Esophagus squamous epithelium (tissue), 5 donors: ENCODE measurements at places on chromosomes 6 and 20.

GRCh38 chr6:168367285-168367751, 47.7 kb upstream of the DACT2 start:
- no peak for DNase-seq

- no peak for DNase-seq
Observed at GRCh38 chr6:109449064-109449794, 6.3 kb downstream of the MICAL1 start.

DNA sequence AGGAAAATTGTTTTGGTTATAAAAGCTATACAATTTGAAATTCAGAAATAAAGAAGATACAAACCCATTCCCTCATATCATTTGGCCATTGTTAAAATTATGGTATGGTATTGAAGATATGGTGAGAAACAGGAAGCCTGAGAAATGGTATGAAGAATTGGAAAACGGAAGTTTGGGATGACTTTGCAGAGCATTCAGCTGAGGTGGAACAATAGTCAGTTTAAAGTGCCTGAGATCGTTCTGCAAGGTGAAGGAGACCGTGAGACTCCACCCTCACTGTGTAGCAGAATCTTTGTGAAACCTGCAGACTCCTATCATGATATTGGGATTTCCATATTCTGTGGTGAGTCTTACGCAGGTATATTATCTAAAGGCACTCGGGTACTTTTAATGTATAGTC, 97.3 kb downstream of the ADGRB3 start:
- DNase-seq, result no peak

GRCh38 chr6:3318226-3318625, 59.5 kb downstream of the PSMG4 start:
- DNase-seq, result no peak

- no peak for DNase-seq
Observed at GRCh38 chr6:42383421-42384205, 68.1 kb downstream of the TRERF1 start.

DNA sequence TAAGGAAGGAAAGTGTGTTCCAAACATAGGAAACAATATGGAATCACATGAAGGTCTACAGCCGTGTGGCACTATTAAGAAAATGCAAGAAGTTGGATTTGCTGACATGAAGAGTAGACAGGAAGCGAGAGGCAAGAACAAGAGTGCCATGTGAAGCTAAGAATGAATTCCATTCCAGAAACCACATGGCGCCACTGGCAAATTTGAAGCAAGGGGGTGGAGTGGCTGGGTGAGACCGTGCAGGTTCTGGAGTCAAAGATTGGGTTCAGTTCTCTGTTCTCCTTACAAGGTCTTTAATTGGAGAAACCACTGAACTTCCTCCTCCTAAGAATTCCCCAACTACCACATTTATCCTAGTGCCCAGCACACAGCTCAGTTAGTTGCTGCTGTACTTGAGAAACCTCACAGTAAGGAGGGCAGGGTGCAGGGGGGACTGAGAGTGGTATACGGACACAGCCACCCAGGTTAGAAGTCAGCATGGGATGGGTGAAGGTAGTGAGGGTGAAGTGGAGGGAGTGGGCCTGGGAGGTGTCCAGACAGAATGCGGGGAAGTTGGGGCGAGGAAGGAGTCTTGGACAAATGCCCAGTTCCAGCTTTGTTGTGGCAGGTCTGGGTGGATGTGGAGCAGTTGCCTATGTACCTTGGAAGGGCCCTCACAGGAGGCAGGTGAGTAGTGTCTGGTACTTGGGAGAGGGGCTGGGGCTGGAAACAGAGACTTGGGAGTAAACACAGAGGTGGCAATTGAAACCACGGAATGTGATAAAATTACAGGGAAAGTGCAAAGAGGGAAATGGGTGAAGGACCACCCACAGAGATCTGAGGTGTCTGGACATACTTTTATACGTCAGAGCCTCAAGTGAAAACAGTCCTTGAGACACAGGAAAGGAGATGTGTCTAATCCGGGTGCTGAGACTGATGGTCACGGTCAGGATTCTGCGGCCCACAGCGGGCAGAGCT, 14.3 kb downstream of the LYRM4 start:
- no peak for DNase-seq

- DNase-seq, result no peak
Observed at GRCh38 chr6:28082939-28083338, 2.6 kb downstream of the ZNF165 start.

DNA sequence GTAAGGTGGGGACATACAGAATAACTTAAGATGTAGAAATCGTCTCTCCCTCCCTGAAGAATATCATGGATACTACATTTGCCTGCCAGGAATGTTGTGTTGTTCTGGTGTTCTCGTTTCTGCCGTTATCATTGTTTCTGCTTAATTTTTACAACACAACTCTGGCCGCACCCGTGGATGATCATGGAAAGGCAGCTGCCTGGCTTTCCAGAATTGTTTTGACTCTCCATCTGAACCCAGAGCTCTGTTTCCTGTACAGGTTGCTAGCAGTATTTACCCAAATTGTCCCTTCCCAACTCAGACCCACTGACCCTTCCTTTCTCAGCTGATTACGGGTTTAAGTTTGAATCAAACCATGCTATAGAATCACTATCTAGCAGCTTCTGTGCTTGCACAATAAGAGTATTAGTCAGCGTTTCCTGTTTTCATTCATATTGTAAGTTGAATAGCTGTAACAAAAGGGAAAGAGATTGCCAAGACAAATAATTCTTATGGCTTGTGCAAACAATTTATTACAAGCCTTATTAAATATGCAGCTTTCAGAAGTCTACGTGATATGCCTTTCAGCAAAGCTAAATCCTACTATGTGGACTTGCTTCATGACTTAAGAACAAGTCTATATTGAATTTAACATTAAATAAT, 139.0 kb downstream of the MTHFD1L start:
- no peak for DNase-seq

GRCh38 chr20:62501801-62502495, 26.2 kb upstream of the GATA5 start:
- DNase-seq, result no peak

DNA sequence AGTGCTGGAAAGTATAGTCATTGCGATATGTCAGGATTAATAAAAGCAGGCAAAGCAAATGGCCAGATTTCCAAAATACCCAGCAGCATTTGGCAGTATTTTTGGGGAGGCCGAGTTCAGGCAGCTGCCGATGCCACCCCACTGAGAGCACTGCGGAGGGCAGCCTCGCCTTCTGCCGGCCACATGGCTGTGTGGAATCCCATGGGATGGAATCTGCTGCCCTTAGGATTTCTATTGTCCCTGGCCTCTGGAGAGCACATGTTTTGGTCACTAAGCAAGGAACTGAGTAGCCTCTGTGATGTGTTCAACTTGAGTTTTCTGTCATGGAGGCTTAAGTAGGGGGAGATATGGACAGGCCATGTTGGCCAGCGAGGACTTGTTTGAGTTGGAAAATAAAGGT, 123.0 kb downstream of the FARS2 start:
- DNase-seq, result no peak

GRCh38 chr6:152380993-152381898, 255.9 kb downstream of the SYNE1 start:
- DNase-seq, result no peak

DNA sequence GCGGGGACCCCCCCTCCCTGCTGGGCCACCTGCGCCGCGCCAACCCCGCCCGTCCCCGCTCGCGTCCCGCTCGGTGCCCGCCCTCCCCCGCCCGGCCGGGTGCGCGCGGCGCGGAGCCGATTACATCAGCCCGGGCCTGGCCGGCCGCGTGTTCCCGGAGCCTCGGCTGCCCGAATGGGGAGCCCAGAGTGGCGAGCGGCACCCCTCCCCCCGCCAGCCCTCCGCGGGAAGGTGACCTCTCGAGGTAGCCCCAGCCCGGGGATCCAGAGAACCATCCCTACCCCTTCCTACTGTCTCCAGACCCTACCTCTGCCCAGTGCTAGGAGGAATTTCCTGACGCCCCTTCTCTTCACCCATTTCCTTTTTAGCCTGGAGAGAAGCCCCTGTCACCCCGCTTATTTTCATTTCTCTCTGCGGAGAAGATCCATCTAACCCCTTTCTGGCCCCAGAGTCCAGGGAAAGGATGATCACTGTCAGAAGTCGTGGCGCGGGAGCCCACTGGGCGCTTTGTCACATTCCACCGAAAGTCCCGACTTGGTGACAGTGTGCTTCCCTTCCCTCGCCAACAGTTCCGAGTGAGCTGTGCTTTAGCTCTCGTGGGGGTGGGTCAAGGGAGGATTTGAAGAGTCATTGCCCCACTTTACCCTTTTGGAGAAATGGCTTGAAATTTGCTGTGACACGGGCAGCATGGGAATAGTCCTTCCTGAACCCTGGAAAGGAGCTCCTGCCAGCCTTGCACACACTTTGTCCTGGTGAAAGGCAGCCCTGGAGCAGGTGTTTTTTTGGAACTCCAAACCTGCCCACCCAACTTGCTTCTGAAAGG, 2.1 kb downstream of the VEGFA start:
- DNase-seq, result no peak

- DNase-seq, result no peak
Observed at GRCh38 chr6:169168706-169169105, 84.9 kb downstream of the THBS2 start.

GRCh38 chr6:144809120-144809519, 524.0 kb downstream of the UTRN start:
- DNase-seq, result no peak
